ENCODE measurements at places on chromosomes 2 and 18.

- no peak for DNase-seq
Observed at GRCh38 chr18:9867071-9867594, 18.6 kb upstream of the TXNDC2 start.

GRCh38 chr2:158735822-158736580 lies 59.1 kb upstream of the DAPL1 start:
- no peak for DNase-seq

GRCh38 chr2:158671360-158672245 lies 123.5 kb upstream of the DAPL1 start:
- no peak for DNase-seq

GRCh38 chr18:74644713-74645112 lies 47.0 kb downstream of the ZNF407 start:
- DNase-seq, result no peak

Data from NCI-H345 (cell line).